IMR-90 (cell line): ENCODE measurements at places on chromosomes 13 and 19.
A peak's percentile ranks its signal among the peaks of the same experiment; 100 is the strongest.

GRCh38 chr19:5907241-5907640 lies 2.6 kb downstream of the VMAC start:
- no peak for DNase-seq

- DNase-seq, result no peak
Observed at GRCh38 chr13:59360108-59360507, 803.6 kb downstream of the DIAPH3 start.

DNA sequence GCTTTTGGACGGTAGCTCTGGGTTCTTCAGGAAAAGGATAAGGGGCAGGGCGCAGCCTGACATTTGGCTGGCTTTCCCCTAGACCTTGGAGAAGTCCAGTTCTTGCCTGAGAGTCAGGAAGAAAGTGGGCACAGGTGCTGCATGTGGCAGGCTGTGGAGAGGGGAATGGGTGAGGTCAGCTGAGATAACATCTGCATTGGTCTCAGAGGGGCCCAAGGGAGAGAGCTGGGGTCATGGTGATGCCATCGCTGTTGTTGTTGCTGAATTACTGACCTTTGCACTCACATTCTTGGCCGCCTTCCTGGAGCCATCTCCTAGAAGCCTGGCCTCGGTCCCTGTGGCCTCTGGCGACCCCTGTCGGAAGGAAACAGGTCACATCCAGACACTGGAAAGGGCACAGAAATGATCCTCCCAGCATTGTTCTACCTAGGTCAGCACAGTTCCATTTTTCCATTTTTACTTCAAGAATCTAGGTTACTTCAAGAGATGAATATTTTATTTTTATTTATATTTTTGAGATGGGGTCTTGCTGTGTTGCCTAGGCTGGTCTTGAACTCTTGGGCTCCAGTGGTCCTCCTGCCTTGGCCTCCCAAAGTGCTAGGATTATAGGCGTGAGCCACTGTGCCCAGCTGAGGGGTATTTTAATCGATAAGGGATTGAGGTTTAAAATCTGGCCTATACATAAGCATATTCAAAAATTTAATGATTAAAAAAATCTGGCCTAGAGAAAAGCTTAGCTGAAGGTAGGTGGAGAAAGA lies 6.5 kb upstream of the LIPE start:
- DNase-seq, result peak; percentile 14

DNA sequence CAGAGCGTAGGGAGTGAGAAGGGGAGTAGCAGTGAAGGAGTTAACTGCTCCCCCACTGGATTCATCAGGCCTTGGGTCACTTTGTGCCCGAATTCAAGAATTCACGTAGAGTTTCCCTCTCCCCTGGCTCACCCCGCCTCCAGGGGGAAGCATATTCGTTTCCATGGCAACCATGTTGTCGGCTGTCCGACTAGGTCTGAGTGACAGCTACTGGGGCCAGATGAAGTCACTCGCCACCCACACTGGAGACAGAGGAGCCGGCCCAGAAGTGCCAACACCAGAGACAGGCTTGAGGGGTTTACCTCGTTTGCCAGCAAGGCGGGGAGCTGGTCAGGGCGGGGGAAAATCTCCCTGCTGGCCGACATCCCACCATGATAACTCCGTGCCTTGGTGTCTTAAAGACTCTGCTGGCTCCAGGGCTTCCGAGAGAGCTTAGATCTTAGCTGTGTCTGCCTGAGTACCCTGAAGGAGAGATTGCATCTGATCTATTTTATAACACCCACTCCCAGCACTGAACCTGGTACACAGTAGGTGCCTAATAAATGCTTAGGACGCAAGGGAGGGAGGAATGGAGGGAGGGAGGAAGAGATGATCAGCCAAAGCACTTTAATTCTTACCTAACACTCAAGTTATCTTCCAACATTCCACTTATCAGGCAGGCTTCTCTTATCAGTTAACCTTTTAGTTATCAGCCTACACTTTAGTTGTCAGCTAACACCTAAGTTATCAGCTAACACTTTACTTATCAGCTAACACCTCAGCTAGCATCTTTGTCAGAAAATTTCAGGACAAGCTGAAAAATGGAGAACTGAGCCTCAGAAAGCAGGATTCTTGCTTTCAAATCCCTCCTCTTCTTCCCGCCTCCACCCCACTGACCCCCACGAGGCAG lies 57.2 kb upstream of the ZNRF4 start:
- DNase-seq, result no peak

- DNase-seq, result peak; percentile 89
Observed at GRCh38 chr19:49142866-49143335, 12.3 kb downstream of the HRC start.

DNA sequence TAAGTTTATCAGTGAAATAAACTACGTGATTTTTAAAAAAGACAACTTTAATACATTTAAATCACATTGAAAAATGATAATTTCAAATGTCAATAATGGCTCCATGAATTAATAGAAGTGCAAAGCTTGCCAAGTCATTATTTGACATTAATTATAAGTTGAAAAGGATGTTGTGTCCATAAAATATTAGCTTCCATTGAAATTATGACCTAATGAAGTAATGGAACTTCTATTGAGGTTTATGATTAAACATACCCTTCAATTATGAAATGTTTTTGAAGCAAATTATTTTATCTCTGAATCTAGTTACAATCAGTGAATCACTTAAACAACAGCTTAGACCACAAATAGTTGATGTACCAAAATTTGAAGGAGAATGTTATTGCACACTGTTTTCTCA lies 144.2 kb downstream of the SLITRK6 start:
- DNase-seq, result no peak

DNA sequence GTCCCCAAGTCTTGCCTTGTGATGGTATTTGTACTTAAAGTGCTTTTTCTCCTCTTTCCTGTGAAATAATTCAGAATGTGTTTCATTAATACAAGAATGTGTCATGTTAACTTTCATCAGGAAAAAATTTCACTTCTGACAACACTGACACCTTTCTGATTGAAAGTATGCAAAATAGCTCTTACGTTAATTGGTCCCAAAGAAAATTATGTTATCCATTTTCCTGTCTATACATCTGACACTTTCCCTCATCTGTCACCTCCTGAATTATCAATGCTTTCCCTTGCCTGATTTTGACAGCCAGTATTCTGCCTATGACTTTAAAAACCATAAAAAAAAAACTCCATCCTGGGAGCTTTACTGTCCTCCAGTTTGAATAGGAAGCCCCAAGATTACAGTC lies 336.5 kb downstream of the ATP8A2 start:
- DNase-seq, result no peak
